HFFc6 (cell line): ENCODE measurements at places on chromosomes 6 and 20.

DNA sequence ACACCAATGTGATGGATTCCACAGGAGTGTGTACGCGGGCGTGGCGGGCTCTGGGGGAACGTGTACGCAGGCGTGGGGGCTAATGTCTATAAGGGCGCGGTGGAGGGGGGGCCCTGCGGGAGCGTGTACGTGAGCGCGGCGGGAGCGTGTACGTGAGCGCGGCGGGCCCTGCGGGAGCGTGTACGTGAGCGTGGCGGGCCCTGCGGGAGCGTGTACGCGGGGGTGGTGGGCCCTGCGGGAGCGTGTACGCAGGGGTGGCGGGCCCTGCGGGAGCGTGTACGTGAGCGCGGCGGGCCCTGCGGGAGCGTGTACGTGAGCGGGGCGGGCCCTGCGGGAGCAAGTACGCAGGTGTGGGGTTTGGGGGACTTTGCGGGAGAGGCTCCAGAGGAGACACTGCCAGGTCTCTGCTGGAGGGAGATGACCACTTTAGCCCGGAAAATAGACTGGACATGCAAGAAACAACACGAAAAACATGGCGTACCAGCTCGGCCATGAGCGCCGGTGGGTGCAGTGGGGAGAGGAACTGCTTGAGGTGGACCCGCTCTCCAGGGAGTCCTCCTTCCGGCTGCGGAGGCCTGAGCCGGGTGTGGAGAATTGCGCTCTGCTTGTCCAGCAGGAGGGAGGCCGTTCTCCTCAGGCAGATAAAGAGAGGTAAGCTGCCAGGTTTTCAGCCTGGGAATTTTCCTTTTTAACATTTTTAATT is 27.8 kb upstream of the SMOC2 start:
- no peak for DNase-seq

DNA sequence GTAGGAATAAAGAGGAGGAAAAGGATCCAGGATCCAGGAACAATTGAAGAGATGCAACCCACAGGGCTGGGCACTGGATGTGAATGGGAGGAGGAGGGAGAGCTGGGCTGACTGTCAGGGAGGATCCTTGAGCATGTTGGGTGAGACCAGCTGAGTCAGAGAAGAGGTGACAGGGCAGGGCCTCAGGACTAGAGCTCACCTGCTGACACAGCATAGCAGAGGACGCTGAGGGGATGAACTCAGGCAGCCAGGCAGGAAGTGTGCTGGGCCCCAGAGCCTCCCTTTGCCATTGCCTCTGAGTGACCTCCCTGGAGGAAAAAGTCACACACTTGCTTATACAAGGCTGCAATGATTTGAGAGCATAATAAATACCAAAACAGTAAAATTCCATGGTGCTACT is 72.3 kb downstream of the ZNF133 start:
- no peak for DNase-seq

GRCh38 chr20:47459344-47460073 is 42.2 kb upstream of the NCOA3 start:
- no peak for DNase-seq

DNA sequence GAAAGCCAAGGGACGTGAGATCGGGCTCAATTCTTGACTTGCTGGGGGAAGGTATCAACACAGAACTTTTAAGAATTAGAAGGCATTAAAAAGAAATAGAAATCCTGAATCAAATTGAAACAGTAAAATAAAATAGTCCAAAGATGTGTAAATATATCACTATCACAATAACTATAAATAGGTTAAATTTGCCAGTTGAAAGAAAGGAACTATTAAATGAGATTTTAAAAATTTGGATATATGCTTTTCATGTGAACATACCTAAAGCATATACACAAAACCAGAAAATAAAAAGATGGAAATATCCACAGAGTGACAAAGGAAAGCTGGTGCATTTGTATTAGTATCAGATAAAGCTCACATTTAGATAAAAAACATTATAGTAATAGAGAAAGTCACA is 152.4 kb upstream of the ESR1 start:
- no peak for DNase-seq

DNA sequence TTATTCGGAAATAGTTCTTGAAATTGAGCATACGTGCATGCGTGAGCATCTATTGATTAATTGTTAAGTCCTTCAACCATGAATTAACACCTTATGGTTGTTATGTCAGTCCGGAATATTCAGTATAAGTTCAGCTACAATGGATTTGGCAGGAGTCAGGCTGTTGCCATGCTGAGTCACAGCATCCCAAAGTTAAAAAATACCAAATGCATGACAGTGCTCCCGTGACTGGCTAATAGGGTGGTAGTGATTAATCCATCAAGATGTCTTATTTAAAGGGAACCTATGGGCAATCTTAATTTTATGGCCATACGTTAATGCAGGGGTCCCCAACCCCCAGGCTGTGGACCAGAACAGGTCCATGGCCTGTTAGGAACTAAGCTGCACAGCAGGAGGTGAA is 10.5 kb downstream of the RAE1 start:
- peak; percentile 87 for DNase-seq

GRCh38 chr6:32436995-32437836 is 2.5 kb upstream of the HLA-DRA start:
- DNase-seq, result peak; percentile 7

- peak; percentile 95 for DNase-seq
These were observed 71.8 kb upstream of the TMEM181 start for GRCh38 chr6:158488065-158488464.

DNA sequence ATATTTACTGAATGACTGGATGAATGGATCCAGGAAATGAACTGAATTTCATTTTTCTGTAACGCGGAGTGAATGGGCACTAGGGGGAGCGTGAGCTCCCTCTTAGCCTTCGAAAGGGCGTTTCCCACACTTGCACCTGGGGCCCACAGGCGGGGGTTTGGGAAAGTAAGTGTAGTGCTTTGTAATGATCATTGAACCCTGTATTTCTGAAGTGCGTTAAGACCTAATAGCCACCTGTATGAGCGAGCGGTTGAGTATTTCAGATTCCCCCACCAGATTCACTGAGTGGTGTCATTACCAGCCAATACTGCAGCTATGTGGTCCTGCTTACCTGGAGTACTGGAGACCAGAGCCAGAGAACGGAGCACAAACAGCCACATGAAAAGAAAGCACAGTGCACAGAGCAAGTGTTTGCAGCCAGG is 10.5 kb downstream of the SYTL3 start:
- DNase-seq, result no peak

GRCh38 chr6:106977246-106977645 is 2.7 kb upstream of the CD24 start:
- no peak for DNase-seq

- DNase-seq, result no peak
These were observed 14.9 kb upstream of the SEMG1 start for GRCh38 chr20:45191926-45192325.

- no peak for DNase-seq
These were observed 54.3 kb upstream of the BACH2 start for GRCh38 chr6:90350689-90351554.

DNA sequence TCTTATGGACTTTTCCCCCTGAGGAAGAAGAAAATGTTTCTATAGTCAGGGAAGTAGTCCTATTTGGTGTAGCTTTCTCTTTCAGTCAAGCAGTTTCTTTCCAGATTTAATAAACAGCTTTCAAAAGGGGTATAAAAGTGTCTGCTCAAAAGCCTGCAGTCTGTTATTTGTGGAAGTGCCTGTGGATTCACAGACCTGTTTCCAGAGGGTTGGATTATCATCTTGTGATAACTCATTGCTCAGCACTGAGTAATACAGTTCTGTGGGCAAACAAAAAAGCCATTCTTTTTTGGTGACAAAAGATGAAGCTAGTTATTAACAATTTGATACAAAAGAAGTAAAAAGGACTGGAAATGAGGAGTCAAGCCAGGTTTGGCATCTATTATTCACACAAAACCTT is 358.2 kb upstream of the ID4 start:
- DNase-seq, result peak; percentile 49

GRCh38 chr6:15553031-15553430 is 109.8 kb downstream of the DTNBP1 start:
- DNase-seq, result no peak

- peak; percentile 50 for DNase-seq
These were observed 622 bp upstream of the KIZ start for GRCh38 chr20:21125072-21125848.

- no peak for DNase-seq
These were observed at the start of gene HS3ST5 for GRCh38 chr6:114342826-114343781. HS3ST5 (minus strand) TSS chr6:114343023; CDS start chr6:114062845, 280,178 bp downstream.

DNA sequence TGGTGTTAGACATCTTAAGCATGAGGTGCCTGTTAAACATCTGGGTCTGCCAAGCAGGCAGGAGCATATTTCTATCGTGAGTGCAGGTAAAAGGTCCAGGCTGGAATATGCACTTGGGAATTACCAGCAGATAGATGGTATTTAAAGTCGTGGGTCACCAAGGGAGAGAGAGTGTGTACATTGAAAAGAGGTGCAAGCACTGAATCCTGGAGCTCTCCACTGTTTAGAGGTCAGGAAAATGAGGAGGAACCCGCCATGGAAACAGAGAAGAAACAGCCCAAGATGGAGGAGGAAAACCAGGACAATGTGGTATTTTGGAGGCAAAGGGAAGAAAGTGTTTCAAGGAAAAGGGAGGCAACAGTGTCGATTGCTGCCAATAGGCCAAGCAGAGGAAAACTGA is 46.4 kb downstream of the TNFRSF21 start:
- no peak for DNase-seq

DNA sequence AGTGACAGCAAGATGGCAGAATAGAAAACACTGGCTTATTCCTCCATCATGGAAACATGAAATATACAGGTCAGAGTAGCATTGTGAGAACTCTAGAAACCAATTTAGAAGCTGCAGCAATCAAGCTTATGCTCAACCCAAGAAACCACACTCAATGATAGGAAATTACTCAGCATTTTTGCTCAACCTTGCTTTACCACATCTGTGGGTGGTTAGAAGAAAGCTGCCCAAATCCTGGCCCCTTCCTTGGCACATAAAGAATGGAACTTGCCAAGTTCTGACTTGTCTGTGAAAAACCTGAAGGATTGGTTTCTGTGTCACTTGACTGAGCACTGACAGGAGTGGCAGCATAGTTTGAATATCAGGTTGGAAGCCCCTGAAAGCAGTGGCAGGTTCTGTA is 108.0 kb upstream of the MOCS1 start:
- no peak for DNase-seq

DNA sequence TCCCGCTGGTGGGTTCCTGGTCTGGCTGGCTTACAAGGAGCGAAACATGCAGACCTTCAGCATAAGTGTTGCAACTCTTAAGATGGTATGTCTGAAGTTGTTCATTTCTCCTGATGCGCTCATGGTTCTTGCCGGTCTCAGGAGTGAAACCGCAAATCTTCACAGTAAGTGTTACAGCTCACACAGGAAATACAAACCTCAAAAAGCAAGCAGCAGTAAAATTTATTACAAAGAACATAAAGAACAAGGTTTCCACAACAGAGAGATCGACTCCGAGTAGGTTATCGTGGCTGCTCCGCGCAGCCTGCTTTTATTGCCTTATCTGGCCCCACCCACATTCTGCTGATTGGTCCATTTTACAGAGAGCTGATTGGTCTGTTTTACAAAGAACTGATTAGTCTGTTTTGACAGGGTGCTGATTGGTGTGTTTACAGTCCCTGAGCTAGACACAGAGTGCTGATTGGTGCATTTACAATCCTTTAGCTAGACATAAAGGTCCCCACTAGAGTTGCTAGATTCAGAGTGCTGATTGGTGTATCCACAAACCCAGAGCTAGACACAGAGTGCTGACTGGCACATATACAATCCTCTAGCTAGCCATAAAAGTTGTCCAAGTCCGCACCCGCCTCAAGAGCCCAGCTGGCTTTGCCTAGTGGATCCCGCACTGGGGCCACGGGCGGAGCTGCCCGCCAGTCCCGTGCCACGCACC is 39.2 kb downstream of the TRIM27 start:
- no peak for DNase-seq

DNA sequence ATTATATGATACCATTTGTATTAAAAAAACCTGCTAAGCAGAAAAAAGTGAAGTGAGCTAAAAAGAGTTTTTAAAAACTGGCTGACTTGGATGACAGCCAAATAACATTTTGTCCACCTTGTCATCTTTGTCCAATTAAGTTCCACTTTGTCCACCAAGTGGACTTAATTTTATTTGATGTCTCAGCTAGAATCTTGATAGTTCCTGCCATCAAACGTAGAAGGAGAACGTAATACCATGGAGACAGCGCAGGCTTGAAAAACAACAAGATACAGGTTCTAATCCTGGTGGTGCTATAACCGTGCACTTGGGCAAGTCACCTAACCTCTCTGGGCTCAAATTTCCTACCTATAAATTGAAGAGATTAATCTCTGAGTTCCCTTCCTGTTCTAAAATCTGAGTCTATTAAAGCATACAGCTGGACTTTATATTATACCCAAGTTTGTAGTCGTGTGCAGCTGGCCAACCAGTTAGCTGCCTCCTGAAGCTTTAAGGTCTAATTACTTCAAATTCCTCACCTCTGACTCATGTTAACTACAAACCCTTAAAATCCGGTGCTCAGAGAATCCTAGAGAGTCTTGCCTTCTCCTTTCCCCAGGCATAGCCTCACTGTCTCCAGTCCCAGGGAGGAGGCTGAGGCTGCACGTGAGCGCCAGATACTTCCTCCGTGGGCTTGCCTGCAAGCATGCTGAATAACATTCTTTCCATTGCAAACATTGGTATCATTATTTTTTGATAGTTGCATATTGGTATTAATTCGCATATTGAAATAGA is 16.8 kb downstream of the TMEM244 start:
- DNase-seq, result peak; percentile 87

GRCh38 chr6:99119109-99120031 is 171.6 kb upstream of the FBXL4 start:
- DNase-seq, result peak; percentile 51

DNA sequence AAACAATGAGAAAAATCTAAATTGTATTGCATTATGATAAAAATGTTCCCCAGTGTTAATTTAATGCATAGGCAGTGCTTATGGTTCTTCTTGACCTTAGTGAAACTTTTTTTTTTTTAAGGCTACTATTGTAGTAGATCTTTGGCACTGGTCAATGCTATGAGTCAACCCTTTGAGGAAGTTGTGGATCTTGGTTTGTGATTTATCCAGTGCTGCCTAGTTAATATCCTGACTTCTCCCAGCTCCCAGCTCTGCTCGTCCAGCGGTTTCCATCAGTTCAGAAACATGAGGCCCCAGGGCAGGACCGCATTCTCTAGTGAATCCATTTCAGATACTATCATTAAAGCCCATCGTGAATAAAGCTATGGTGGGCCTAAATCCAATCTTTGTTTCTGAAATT is 364.5 kb upstream of the JARID2 start:
- DNase-seq, result peak; percentile 64

- peak; percentile 69 for DNase-seq
These were observed 157.1 kb upstream of the THEMIS start for GRCh38 chr6:128057946-128058345.

DNA sequence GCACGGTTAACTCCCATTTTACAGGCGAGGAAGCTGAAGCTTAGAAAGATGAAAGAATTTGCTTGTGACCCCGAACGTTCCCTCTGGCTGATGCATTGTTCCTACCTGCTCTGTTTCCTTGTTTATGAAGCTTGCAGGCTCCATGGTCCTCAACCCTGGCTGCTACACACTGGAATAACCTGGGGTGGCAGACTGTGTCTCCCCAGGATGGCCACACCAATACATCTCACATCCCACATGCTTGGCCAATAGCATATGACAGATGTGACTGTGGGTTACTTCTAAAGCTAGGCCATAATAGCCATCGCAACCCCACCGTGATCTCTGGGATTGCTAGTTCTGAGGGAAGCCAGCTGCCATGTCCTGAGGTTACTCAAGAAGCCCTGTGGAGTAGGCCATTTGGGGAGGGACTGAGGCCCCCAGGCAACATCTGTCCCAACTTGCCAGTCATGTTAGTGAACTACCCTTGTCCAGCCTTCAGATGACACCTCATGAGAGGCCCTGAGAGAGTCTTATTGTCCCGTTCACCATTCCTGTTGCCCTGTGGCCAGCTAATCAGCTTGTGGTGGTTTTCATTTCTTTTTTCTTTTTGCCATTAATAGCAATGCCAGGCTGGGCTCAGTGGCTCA is 6.7 kb upstream of the FAM110A start:
- no peak for DNase-seq
